ENCODE measurements at places on chromosomes 16 and 17.

DNA sequence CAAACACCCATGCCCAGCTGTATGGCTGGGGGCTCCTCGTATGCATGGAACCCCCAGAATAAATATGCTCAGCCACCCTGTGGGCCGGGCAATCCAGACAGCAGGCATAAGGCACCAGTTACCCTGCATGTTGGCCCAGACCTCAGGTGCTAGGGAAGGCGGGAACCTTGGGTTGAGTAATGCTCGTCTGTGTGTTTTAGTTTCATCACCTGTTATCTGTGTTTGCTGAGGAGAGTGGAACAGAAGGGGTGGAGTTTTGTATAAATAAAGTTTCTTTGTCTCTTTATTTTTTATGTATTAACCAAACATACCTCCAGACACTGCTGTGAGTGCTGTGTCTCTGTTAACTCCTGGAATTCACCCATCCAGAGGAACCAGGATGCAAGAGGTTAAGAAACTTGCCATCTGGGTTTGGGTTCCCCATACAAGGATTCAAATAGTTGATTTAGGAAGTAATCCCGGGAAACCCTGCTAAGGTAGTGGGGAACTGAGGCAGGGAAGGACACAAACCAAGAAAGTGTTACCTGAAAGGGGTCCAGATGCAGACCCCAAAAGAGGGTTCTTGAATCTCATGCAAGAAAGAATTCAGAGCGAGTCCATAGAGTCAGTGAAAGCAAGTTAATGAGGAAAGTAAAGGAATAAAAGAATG, 37.4 kb upstream of the IL21R start:
- DNase-seq: no peak

GRCh38 chr17:50956750-50957523, 90.8 kb upstream of the TOB1 start:
- peak; percentile 53 for DNase-seq

DNA sequence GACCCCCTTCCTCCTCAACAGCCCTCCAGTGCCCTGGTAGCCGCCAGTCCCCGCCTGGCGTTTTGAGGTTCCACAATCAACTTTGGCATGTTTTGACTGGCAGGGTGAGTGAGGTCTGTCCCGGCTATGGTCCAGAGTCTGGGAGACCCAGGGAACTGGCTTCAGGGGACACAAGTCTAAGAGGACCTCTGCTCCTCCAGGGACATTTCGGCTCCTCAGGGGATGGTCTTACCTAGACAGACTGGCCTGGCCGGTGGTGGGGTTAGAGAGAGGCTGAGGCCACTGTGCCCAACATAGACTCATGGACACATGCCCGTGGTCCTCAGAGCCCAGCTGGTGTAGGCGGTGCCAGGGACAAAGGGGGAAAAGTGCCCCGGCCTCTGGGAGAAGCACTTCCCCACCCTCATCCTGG, 2.2 kb downstream of the TMC8 start:
- DNase-seq: no peak

GRCh38 chr16:346587-346986, 5.9 kb downstream of the AXIN1 start:
- peak; percentile 15 for DNase-seq

GRCh38 chr16:5449901-5450300, 352.3 kb upstream of the EEF2KMT start:
- no peak for DNase-seq

DNA sequence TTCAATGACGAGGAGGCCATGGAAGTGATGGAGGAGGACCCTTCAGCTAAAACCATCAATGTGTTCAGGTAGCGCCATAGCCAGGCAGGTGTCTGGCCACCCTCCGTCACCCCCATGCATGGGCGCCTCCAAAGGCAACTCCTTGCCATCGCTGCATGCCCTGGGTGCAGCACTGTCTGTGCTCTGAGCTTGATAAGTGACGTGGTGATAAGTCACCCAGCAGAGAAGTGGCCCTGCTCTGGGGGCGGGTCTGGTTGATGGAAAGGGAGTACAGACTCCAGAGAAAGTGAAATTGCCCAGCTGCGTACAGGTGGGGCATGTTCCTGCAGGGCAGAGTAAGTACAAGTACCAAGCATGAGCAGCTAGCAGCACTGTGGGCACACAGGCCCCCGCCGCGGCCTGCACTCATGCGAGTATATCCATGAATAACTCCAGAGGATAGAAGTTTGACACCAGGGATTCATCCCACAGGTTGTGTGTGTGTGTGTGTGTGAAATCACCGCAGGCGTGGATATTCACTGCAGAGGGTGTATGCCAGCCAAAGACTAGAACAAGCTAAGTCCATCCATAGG, 13.1 kb downstream of the DNAI2 start:
- no peak for DNase-seq

GRCh38 chr16:85592700-85593493, 20.2 kb upstream of the GSE1 start:
- DNase-seq: no peak

GRCh38 chr17:62704381-62704971, 77.0 kb downstream of the MRC2 start:
- DNase-seq: peak; percentile 62

GRCh38 chr16:75911896-75912295, 185.6 kb upstream of the CPHXL start:
- no peak for DNase-seq

GRCh38 chr16:2985462-2985861, 5.2 kb upstream of the PKMYT1 start:
- no peak for DNase-seq

GRCh38 chr17:57515662-57516211, 229.4 kb downstream of the CCDC182 start:
- no peak for DNase-seq

DNA sequence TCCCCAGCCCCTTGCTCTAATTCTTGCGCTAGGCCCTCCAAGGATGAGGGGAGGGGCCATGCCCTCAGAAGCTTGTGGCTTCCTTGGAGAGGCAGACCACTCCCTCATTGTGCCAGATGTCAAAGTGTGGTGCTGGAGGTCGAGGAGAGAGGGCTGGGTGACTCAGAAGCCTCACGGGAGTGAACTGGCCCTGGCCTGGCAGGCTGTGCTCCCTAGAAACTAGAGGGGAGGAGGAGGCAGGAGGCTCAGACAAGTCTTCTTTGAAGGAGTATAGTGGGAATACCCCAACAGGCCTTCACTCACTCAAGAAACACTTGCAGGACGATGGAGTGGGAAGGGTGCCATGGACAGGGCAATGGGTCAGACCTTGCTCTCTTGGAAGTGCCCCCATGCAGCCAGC, 18.5 kb downstream of the ANKRD40 start:
- DNase-seq: peak; percentile 78

DNA sequence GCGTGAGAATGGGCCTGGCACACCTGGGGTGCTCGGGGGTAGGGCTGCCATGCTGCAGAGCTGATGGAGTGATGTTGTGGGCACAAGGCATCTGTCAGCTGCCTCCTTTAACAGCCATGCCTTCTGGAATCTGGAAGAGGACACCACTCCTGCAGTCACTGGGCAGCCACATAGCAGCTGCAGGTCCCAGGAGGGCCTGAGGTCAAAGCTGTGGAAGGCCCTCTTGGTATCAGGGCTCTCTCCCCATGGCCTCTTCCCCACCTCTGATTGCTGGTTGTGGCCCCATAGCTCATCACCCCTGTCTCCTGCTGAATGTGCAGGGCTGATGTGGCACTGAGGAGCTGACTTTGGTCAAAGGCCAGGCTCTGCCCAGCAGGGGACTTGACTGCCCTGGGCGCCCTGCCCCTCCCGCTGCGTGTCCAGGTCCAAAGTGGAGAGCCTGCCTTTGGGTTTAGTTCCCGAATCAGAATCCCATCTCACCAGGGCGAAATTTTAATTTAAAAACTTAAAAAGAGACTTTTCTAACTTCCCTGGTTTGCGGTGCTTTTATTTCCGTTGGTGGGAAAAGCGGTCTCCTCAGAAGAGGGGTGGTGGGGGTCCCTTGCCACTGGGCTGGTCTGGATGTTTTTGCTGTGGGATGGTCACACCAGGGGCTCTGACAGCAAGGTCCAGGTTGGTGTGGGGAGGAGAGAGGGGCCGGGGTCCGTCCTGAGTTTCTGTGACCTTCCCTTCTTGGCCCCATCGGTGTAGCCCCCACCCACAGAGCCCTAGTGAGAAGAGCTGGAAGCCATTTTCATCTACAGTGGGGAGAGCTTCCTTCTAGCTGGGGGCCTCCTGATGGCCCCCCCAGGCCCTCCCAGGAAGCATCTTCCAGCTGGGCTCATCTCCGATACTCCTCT, 5.9 kb downstream of the UBALD2 start:
- DNase-seq: no peak

- DNase-seq: no peak
These were observed 12.7 kb upstream of the IGFBP4 start for GRCh38 chr17:40430272-40431230.

GRCh38 chr17:30333503-30334360, at the start of gene TMIGD1:
Gene TMIGD1, minus strand, starts transcription at chr17:30334057. Its CDS starts 1,924 bp downstream, at chr17:30332133.
- DNase-seq: no peak

DNA sequence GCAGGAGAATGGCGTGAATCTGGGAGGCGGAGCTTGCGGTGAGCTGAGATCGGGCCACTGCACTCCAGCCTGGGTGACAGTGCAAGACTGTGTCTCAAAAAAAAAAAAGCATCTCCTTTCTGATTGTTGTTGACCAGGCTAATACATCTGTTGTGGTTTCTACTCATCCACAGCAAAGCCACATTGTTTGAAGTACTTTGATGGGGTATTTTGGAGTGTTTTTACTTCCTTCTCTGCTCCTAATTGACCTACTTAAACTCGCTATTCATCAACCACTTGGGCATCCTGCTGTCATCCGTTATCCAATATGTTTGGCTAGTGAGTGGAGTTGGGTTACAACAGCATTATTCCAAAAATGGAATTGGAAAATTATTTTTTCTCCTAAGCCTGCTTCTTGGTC, 3.5 kb upstream of the CDC27 start:
- DNase-seq: no peak

- no peak for DNase-seq
These were observed 172.6 kb downstream of the HAPSTR1 start for GRCh38 chr16:9264067-9264466.

- DNase-seq: no peak
These were observed 26.1 kb upstream of the MLKL start for GRCh38 chr16:74726716-74727115.

- DNase-seq: peak; percentile 0
These were observed 4.0 kb upstream of the CLEC10A start for GRCh38 chr17:7084088-7084487.

DNA sequence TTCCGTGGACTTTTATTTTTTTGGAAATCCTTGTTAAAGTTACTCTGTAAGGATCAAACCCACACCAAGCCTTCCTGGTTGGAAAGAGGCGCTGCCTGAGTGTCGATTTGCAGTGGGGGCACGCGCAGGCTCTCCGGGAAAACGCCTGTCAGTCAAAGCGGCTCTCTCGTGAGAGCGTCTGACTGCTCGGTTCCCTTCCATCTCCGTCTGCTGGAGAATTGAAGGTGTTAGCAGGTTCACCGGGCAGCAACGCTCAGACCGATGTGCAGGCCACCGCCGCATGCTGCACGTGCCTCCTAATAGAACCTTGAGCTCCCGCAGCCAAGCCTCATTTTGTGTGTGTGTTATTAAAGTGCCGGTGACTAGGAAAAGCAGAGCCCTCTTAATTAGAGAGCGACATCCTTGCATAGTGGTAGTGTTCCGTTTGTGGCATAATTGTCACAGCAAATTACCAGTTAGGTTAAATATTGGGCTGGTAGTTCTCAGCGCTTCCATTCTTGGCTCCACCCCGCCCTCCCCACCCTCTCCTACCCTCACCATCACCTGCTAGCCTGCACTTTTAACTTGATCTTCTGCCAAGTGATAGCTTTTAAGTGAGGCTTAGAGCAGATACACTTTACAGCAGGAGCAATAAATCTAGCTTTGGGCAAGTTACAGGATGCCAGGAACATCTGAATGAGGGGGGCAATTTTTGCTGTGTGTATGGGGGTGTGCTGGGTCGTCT, 75.5 kb downstream of the RPA1 start:
- no peak for DNase-seq

DNA sequence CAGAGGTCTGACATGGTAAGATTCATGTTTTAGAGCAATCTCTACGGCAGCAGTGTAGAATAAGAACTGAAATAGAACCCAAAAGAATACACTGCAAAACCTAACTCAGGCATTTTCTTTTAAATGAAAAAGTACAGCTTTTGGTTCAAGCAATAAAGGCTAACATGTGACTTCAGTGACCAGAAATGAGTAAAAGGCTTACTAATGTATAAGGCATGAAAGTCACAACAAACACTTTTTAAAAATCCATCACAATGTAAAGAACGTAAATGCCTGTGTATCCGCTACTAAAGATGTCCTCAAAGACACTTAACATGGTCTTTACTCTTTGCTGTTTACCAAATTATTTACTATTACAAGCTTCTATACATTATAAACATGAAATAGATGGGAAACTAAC, 16.6 kb downstream of the KIAA0753 start:
- DNase-seq: peak; percentile 12

DNA sequence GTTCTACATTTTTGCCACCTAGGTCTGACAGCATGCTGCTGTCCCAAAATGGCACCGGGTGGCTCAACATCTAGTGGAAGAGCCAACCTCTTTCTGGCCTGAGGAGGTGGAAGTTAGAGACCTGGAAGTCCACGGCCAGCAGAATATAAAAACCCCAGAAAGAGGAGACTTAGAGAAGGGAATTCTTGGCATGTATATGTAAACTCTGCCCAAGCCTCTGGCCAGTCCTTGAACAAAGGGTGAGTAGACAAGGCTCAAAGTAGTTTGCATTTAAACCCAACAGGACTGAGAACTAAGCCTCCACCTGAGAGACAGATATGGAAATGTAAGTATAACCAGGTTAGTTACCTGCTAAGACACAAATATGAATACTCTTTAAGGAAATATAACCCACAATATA, 210.3 kb downstream of the GRIN2A start:
- DNase-seq: no peak

GRCh38 chr16:29734786-29735185, 11.0 kb downstream of the C16orf54 start:
- no peak for DNase-seq

GRCh38 chr16:67396159-67397035, 3.1 kb upstream of the TPPP3 start:
- peak; percentile 78 for DNase-seq

DNA sequence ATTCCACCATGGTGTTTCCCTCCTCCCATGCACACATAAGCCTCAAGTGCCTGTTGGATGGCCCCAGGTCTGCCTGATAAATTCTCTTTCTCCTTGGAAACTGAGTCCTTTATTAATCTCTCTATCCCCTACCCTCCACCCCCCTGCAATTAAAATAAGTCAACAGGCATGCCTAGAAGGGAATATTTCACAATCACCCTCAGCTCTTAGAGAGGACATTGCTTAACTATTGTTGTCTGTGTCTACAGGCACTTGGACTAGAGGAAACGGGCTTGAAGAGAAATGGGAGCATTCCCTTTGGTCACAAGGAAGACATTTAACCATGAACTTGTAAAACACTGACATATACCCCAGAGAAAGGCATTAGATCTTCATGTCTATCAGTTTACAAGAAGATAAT, 39.5 kb downstream of the RCVRN start:
- DNase-seq: no peak

- no peak for DNase-seq
These were observed 59.6 kb upstream of the CIBAR2 start for GRCh38 chr16:85171759-85172454.

DNA sequence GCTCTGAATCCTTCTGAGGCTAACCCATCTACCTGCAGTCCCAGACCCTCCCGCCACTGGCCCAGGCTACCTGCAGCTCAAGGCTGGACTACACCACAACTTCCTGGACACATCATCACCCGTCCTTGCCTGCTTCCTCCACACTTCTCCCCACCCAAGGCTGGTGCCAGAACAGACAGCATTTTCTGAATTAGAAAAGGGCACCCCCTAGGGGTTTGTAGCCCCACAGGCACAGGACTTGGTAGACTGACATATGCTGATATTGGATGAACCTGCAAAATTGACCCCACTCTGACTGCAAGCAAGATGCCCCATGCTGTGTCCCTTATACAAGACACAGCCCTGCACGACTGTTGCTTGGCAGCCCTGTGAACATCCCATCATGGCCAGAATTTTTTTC, 271.5 kb upstream of the C16orf82 start:
- no peak for DNase-seq

- DNase-seq: no peak
These were observed 191.1 kb downstream of the ZFHX3 start for GRCh38 chr16:72856797-72857196.
